Muscle of back (tissue), 13 donors: ENCODE measurements at places on chromosomes 6 and 20.

DNA sequence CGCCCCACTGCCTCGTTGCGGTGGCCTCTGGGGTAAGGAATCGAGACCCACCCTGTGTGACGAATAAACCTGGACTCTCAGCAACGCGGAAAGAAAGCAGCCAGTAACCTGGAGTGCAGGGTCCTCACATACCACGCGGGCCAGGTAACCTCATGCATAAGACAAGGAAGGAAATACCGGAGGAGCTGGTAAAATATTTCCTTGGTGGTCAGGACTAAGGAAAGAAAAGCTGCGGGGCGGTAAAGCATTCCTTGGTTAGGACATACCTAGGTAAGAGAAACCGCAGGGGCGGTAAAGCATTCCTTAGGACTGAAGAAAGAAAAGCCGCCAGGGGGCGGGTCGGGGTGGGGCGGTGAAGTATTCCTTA lies 80.7 kb downstream of the SYTL3 start:
- no peak for DNase-seq

DNA sequence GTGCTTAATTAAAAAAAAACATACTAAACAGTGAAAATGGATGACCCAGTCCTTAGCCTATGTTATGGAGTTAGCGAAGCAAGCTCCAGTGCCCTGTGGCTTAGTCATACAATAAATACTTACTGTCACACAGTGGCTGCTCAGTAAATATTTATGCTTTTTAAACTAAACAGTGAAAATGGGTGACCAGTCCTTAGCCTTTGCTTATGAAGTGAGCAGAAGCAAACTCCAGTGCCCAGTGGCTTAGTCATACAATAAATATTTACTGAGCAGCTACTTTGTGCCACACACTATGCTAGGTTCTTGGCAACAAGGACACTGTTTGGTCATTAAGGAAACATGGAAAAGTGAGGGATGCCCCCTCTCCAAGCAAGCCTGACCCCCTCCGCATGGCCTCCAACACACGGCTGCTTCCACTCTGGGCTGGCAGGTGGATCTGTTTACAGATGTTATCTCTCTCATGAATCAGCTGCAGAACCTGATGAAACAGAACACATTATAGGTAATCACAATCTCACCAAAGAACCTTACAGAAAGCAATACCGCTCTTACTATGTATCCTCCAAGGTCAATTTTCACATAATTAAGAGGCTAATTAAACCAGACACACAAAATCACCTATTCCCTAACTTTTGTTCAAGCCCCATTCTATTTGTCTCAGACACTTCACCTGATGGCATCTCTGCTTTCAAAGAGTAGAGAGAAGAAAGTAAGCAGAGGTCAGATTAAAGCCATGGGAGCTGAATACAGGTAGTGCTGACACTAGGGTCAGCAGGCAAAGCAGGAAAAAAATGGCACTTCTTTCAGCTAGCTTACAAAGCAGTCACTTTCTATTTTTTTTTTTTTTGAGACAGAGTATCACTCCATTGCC lies 27.3 kb downstream of the CDK5RAP1 start:
- no peak for DNase-seq

DNA sequence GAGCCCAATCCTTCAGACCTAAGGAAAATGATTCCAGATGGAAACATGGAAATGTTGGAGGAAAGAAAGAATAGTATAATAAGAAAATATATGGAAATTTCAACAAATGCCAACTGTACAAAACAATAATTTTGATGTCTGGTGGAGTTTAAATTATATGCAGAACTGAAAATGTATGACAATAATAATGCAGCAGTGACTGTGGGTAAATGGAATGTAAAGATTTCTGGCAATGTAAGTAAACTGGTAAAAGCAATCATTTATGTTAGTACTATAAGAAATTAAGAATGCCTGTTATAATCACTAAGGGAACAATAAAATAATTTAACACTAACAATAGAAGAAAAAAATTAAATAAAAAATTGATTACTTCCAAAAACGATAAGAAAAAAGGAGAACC lies 89.0 kb downstream of the EDN1 start:
- no peak for DNase-seq

- no peak for DNase-seq
Measured at GRCh38 chr6:156175971-156176421, 601.2 kb upstream of the ARID1B start.

DNA sequence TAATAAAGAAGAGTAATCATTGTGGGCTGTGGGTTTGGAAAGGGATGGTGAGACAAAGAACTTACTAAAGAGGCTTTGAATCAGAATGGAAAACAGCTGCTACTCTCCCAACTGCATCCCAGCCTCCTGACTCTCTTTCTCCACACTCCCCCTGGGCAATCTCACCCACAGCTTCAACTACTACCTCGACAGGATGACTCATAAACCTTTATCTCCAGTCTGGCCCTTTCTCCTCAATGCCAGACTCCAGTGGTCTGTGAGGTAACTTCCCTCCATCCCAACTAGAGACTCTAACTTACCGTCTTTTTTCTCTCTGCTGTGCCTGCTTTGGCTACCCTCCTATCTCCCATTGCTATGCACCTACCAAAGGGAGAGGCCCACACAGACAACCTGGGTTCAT lies 135.3 kb upstream of the RREB1 start:
- DNase-seq = no peak

DNA sequence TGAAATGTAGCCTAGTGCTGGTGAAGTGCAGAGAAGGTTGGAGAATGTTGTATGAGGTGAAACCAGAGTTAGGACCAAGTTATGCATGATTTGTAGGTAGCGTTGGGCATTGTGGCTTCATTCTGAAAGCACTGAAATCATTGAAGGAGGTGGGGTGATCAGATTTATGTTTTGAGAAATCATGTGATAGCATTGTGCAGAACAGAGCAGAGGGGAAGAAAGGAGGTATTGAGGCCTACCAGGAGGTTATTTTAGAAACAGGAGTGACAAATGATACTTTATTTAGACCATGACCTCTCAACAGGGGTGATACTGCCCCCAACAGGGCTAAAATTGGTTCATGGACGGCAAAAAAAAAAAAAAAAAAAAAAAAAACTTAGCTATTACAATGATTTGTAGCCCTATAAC lies 15.6 kb upstream of the HMGN3 start:
- DNase-seq = no peak

DNA sequence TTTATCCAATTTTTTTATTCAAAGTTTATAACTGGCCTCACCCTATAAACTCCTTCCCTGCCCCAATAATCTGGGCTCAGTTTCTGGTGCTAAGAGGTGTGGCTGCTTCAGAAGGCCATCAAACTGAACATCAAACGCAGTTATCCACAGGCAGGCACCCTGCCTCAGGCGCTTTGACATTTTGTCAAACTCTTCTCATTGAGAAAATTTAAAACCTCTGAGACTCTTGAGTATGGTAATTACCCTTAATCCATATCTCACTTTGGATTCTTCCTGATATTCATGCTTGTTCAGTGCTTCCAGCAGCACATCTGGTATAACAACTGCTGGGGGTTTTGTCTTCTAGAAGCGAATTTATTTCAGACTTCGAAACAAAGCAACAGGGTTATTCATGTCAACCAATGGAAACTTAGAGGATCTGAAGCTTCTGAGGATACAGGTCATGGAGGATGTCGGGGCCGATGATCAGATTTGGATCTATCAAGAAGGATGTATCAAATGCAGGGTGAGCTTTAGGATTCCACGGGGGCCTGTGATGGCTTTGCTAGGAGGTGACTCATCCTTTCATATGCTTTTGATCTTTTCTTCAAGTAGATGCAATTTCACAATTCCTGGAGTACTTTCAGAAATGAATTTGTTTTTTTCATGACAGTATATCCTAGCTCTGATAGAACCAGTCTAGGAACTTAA lies 68.2 kb downstream of the RTN4IP1 start:
- no peak for DNase-seq

- DNase-seq = no peak
Measured at GRCh38 chr6:105886066-105886813, 199.9 kb upstream of the PRDM1 start.

DNA sequence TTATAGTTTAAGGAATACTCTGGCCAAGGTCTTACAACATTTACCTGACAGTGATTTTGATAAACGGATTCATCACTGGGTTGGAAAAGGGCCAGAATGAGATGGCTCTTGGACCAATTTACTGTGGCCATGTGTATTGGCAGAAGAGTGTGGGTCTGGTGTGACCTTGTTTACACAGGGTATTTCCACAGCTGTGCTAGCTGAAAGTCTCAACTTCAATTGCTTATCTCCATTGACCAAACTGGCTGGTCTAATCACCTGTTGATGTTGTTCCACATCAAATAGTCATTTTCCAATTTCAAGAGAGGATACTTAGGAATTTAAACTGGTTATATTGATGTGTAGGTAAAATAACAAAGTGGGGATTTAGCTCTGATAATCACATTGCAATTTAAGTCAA lies 501.6 kb upstream of the MAP3K7 start:
- DNase-seq = no peak

DNA sequence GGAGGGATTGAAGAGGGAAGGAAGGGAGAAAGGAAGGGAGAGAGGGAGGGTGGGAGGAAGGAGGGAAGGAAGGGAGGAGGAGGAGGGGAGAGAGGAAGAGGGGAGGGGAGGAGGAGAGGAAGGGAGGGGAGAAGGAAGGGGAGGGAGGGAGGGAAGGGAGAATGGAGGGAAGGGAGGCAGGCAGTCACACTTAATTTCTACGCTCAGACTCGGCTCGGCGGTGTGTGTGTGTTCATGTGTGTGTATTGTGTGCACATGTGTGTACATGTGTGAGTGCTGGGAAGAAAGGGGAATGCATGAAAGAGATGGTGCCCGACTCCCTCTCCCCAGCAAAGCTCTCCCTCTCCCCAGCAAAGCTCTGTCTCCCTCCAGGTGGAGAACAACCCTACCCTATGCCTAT lies 79.1 kb upstream of the AFDN start:
- no peak for DNase-seq

DNA sequence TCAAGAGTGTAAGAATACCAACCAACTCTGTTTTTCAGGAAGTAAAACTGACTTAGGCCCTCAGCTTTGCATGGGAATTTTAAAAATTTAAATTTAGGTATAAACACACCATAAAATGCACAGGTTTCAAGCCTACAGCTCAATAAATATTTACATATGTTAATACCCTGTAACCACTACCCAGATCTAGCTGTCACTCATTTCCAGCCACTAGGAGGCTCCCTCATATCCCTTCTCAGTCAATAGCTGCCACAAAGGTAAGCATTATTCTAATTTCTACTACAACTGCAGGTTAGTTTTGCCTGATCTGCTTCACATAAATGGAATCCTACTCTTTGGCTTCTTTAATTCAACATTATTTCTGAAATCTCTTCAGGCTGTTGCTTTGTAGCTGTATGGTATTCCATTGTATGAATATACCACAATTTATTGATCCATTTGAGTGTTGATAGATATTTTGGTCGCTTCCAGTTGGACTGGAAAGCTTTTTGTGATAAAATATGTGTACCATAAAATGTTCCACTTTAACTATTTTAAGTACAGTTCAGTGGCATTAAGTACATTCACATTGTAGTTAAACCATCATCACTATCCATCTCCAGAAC lies 32.5 kb upstream of the MEI4 start:
- DNase-seq = no peak

GRCh38 chr6:148513145-148514071 lies 170.8 kb downstream of the SASH1 start:
- peak; percentile 88 for DNase-seq

GRCh38 chr6:40925341-40925740 lies 113.7 kb downstream of the UNC5CL start:
- DNase-seq = no peak

DNA sequence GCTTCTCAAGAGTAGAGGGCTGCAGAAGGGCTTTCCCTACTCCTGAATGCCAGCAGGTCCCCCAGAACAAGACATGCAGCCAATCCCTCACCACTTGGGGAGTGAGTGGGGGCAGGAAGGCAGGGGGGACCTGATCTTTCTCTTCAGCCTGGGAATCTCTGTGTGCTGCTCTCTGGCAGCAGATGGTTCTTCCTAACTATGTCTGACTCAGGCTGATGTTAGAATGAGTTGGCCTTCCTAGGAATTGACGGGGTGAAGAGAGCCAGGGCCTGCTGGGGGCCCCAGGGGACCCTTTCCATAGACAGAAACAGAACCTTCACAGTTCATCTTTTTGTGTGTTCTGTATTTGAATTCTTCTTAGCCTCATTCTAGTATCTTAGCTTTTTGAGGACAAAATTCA lies 29.0 kb upstream of the TCP11 start:
- DNase-seq = no peak
